Stimulated activated CD4-positive, alpha-beta T cell treated with anti-CD3 and anti-CD28 coated beads, TNF-alpha, amount 100 ng/mL, for 48 hours (primary cell): ENCODE measurements at places on chromosomes 2 and 18.
A peak's percentile ranks its signal among the peaks of the same experiment; 100 is the strongest.

GRCh38 chr2:240205348-240205747 lies 64.9 kb upstream of the OTOS start:
- peak; percentile 49 for DNase-seq

GRCh38 chr2:55620123-55620779 lies 2.8 kb upstream of the PPP4R3B start:
- DNase-seq: no peak

DNA sequence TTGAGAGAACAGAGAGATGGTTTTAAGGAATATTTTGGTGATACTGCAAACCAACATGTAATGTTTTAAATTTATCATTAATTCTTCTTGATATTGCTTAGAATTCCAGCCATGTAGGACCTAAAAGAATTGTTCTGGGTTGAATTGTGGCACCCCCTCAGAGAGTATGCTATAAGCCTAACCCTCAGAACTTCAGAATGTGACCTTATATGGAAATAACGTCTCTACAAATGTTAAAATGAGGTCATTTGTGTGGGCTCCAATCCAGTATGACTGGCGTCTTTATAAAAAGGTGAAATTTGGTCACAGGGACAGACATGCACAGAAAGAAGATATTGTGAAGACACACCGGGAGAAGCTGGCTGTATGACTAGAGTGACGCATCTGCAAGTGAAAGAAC lies 193.6 kb downstream of the NRXN1 start:
- DNase-seq: no peak

DNA sequence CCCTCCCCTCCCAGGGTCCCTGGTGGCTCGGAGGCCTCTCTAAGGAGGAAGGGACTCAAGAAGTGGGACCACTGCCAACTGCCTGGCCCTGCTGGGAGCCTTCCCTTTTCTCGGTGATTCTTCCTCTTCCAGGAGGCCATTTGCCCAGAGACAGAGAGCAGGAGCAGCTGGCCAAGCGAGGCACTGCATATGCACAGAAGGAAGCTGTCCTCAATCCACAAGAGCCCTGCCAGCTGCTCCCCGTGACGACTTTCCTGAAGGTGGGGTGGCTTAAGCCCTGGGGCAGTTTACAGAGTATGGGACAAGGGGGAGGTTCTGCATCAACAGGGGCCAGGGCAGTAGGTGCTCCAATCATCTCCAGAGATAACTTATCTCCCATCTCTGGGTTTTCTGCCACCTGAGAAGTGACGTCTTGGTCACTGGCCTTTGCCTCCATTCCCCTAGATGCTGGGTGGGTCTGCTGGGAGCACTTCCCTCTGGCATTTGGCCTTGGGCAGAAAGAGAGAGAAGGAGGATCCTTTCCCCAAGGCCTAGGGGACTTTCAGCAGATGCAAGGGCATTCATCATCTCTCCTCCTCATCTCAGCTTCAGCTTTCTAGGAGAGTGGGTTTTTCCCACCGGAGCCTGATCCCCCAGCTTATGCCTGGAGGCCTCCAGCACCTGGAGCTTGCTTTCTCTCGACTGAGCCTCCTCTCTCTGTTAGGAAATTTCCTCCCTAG lies 28.5 kb downstream of the CIB4 start:
- DNase-seq: no peak

DNA sequence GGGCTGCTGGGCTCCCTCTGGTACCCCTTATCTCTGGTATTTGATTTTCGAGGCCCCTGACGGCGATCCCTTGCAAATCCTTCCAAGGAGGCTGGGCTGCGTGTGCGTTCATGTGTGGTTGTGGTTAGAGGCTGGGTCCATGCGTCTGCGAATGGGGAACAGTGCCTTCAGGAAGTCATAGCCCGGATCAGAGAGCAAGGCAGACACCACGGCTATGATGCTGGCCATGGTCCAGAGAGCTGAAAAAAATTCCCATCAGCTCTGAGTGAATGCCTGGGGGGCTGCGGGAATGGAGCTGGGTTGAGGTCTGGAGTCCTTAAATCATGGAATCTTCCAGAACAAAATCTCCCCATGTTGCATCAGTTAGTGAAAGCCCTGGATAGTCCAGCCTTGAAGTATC lies 145.5 kb downstream of the ACKR3 start:
- DNase-seq: no peak

- DNase-seq: no peak
Observed at GRCh38 chr2:148643421-148643820, 1.1 kb upstream of the EPC2 start.

GRCh38 chr18:9416563-9417072 lies 58.7 kb upstream of the RALBP1 start:
- no peak for DNase-seq

DNA sequence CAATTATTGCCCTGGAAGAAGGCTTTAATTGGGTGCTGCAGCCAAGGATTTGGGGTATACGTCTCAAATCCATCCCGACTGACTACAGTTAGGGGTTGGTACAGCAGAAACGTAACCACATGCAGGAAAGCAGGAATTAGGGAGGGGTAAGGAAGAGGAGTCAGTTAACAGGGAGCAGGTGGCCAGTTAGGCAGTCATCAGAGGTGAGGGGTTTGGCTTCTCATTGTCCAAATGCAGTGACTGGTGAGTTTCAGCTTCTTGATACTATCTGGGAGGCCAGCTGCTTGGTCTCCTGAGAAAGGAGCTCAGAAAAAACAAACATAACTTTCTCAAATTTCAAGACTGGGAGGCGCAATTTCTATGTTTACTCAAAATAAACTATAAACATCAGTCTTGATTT lies 38.8 kb upstream of the UBE2F start:
- DNase-seq: no peak

- DNase-seq: no peak
Observed at GRCh38 chr2:46389417-46389916, 89.9 kb upstream of the TMEM247 start.
